NK-92 treated with Interleukin-12 subunit alpha and Interleukin-12 subunit beta, amount 100 ng/mL, for 24 hours (cell line): ENCODE measurements at places on chromosomes 11 and 22.

- DNase-seq, result no peak
Measured at GRCh38 chr11:72750086-72750485, 2.1 kb downstream of the ARAP1 start.

GRCh38 chr11:34869425-34869824, 46.8 kb downstream of the APIP start:
- DNase-seq, result no peak

- DNase-seq, result no peak
Measured at GRCh38 chr22:38327396-38327795, 10.2 kb upstream of the CSNK1E start.

DNA sequence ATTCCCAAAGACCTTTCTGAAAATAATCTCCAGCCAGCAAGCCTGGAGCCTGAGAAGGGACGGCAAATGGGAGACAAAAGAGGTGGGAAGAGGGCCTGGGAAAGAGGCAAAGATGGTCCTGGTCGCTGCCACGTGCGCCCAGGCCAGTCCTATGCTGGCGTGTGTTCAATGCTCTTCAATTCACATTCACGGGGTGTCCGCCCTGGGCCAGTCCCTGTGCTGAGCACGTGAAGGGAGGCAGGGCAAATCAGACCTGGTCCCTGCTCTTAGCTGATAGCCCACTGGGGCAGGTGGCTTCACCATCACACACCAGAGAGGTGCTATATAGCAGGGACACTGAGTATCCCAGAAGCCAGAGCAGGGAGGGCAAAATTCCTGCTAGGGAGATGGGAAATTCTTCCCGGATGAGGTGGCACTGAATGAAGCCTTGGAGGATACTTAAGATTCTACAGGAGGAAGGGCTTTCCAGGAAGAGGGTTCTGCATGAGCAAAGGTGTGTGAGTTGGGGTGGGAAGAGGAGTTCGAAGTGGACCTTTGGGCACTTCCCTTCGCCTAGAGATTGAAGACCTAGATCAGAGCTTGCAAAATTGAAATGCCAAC, 148.2 kb downstream of the CHST1 start:
- no peak for DNase-seq

DNA sequence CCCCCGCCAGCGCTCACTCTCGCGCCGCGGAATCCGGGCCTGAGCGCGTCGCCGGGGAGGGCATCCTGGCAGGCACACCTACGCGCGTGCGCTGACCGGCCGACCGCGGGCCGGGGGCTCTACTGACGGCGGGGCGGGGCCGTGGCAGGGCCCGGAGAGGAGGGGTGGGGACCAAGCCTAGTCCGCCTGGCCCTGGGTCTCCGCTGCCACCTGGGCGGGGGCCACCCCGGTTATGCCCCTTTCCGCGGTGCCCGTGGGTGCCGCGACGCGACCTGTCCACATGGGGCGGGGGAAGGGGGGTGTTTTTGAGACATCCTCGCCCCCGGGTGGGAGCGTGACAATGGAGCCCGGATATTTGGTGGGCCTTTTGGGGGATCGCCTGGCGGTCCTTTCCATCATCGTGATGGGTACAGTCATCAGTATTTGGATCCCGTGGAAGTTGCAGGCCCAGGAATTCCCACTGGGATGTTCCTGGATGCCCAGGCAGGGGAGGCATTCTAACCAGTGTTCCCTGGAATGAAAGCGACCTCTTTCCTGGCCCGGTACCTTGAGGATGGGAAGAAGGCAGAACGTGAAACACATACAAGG, 2.2 kb downstream of the NCAM1 start:
- peak; percentile 62 for DNase-seq

DNA sequence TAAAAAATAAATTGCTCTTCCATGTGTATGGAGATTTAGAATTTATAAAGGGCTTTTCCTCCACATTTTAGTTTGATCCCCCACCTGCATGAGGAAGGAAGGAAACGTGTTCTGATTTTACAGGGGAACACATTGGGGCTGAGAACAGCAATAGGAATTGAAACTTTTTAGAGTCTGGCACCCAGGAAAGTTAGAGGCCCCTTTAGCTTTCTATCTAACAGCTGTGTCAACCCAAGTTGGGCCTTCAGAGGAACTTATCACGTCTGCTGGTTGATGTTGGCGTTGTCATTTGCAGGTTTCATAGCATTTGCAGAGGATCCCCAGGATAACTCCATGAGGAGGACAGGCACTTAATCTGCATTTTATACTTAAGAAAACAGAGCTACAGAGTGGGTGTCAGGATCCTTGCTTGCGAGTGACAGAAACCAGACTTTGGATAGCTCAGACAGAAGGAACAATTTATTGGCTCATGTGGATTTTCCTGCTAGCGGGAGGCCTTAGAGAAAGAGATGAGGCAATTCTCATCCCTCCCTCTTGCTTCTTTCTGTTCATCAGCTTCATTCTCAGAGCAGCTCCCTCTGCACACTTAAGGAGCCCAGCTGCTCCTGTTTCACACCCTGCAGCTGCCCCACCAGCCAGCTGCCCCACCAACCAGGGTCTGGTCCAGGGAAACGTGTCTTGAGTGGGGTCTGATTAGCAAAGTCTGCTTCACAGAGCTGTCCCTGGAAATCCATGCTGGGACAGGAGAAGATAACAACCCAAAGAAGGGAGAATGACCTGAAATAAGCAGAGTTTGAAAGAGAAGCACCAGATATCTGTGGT, 92.5 kb upstream of the OR4B1 start:
- no peak for DNase-seq
